Stimulated activated CD8-positive, alpha-beta memory T cell treated with anti-CD3 and anti-CD28 coated beads, Interleukin-2, amount 100 ng/mL, for 1 hour (primary cell): ENCODE measurements at places on chromosomes 3 and 15.

DNA sequence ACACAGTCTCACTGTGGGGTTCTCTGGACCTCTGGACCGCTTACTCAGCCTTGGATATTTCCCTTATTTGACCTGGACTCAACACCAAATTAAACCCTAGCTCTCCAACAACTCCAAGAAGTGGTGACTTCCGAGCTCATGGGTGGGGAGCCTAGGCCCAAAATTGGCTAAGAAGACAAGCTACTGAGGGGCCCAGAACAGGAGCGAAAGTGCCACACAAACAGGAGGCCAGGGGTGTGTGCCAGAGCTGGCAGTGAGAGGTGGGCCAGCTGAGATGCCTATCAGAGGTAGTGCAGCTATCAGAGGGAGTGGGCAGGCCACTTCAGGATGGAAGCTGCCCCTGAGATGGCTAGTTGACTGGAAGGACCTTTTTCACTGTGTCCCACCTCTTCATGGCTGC lies 151.1 kb upstream of the PRR20G start:
- no peak for DNase-seq

DNA sequence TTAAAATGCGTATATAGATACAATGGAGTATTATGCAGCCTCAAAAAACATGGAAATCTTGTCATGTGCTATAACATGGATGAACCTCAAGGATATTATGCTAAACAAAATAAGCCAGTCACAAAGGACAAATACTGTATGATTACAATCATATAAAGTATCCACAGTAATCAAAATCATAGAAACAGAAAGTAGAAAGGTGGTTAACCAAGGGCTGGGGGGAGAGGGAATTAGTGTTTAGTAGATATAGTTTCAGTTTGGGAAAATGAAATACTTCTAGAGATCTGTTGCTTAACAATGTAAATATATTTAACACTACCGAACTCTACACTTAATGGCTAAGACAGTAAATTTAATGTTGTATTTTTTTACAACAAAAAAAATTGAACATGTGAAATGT lies 9.0 kb downstream of the TOP2B start:
- DNase-seq = no peak

GRCh38 chr15:78034495-78035191 lies 42.9 kb downstream of the TBC1D2B start:
- DNase-seq = peak; percentile 63

GRCh38 chr3:129996073-129996472 lies 21.6 kb downstream of the TRH start:
- DNase-seq = no peak

GRCh38 chr3:52854013-52854412 lies 19.2 kb upstream of the MUSTN1 start:
- DNase-seq = no peak

- no peak for DNase-seq
These were observed 9.0 kb upstream of the CD47 start for GRCh38 chr3:108099679-108100428.

- DNase-seq = no peak
These were observed 991 bp upstream of the HIGD1A start for GRCh38 chr3:42805141-42805821.
